ENCODE measurements at places on chromosomes 4 and X.

GRCh38 chr4:136112116-136112515 lies 1420.2 kb downstream of the PCDH18 start:
- no peak for DNase-seq

- no peak for DNase-seq
Observed at GRCh38 chr4:71697031-71697430, 86.8 kb downstream of the GC start.

- DNase-seq = no peak
Observed at GRCh38 chr4:2116687-2117400, 57.7 kb downstream of the NAT8L start.

- no peak for DNase-seq
Observed at GRCh38 chr4:183571350-183571941, 66.6 kb downstream of the ING2 start.

DNA sequence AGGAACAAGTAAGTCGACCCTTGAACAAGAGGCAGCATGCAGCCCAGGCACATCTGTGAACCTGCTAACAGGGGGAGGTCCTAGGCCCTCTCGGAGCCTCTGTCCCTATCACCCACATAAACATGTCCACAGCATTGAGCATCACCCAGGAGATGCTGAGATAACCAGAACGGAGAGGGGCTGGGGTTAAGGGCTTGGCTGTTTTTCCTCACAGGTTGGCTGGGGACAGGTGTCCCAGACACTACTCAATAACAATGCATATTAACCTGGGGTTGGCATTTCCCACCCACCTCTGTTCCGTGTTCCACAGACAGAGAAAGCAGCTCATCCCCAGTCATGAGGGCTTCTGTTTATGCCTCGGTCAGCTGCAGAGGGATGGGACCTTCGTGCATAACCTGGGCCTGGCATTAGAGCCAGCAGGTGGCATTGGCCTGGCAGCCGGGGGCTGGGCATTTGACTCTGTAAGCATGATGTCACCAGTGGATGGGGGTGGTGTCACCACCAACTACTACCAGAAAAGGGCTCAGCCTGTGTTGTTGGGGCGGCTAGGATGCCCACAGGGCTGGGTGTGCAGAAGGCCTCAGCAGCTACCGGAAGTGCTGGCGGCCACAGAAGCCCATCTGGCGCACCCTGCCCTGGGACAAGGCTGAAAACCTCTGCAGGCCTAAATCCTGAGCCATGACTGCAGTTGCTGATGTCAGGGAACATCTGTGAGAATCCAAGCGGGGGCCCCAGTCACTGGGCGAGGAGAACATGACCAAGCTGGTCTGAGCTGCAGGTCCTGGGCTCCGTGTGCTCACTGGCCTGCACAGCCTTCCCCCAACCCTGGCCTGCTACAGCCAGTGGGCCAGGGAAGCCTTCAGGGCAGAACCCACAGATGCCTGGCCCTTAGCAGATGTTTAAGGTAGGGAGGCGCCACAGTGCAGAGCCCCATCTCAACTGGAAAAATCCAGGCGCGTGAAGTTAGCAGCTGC lies 351.4 kb downstream of the NR3C2 start:
- no peak for DNase-seq

DNA sequence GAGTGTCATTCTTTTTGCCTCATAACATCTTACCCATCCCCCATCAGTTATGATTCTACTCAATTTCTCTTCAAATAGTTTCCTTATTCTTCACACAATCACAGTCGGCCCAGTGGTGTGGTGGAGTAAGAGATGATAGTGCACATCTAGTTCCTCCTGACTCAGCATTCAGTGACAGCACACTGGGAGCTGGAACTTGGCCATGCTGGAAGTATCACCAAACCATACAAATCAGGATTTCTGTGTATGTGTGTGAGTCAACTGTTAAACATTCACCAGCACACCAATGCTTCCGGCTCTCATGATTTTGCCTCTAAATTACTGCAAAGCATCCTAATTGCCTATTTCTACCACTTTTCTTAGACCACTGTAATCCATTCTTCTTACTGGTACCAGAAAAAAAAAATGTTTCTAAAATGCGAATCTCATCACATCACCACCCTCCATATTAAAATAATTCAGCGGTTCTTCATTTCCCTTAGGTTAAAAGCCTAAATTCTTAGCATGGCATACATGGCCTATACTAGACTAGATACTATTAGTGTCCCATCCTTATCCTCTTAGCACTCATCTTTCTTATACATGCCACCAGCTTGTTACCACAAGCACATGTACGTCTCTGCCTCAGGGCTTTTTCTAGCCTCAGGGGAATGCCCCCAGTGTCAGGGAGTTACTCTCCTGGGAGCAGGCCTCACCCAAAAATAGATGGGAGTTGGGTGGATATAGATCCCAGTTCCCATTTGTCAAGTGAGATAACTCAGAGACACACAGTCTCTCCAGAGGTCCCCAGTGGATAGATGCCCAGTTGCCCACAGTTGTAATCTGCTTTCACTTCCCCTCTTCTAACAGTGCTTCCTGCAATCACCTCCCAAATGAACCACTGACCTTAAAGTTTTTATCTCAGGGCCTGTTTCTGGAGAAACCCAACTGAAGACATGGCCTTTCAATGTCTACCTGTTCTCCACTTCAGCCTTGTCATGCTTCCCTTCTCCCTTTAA lies 49.2 kb upstream of the DDX53 start:
- DNase-seq = no peak

- no peak for DNase-seq
Observed at GRCh38 chrX:49172280-49172780, 632 bp downstream of the PLP2 start.

DNA sequence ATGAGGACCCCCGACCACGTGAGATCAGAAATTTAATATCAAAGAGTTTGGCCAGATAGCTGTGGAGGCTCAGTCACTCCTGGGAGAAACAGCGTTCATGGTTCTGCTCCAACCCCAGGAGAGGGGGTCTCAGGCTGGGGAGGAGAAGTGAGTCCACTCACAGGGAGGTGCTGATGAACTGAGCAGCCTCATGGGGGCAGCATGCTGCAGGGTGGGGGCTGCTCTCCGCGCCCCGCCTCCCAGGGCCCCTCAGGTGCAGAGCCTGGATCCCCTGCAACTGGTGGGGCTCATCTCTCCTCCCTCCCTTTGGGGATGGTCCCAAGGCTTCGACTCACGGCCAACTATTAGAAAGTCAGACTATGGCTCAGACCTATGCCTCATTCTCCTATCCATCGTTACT lies 26.6 kb upstream of the C4orf50 start:
- no peak for DNase-seq

- no peak for DNase-seq
Observed at GRCh38 chr4:6191448-6192130, 8.8 kb downstream of the JAKMIP1 start.

- DNase-seq = peak; percentile 1
Observed at GRCh38 chr4:8307121-8307520, 37.6 kb downstream of the HTRA3 start.

GRCh38 chr4:22607382-22607781 lies 85.4 kb upstream of the GBA3 start:
- peak; percentile 28 for DNase-seq

GRCh38 chrX:63363788-63364187 lies 12.7 kb upstream of the SPIN4 start:
- no peak for DNase-seq

GRCh38 chrX:21493226-21493830 lies 119.1 kb downstream of the CNKSR2 start:
- DNase-seq = no peak

- DNase-seq = no peak
Observed at GRCh38 chrX:15170927-15171326, 99.0 kb downstream of the ASB9 start.

DNA sequence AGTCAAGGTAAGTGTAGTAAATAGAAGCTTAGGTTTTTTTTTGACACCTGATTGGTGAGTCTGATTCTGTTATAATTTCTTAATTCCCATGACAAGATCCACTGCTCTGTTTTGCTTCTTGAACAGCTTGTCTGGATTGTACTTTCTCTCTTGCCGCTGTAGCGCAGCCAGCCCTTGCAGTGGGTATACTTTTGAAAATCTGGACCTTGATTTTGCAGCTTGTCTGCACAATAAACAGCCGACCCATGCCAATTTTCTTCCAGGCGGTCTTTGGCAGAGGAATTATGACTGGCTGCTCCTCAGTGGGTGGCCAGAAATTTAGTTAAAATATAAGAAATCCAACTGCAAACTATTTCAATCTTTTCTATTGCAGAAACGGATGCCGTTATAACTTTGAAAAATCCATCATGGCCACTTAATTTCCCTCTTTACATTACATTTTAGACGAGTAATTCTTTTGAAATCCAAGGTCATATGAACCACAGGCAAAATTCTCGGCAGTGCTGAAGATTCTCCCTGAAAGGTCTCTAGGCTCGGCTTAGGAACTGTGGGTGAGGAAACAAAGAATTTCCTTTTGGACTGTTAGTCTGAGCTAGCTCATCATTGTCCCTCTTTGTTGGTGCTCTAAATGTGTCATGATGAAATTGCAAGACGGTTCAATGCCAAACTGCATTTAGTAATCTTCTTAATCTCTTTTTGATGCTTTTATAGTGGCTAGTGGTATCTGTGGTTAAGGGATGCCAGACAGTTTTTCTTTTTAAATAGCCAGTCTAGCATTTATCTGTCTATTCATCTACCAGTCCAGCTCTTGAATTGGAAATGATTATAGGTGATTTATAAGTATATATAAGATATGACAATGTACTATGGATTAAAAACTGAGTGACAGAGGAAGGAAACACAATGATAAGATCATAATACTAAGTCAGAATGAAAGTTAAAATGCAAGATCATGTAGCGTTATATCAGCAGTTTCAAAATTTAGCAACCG lies 31.5 kb upstream of the PTTG2 start:
- no peak for DNase-seq

- no peak for DNase-seq
Observed at GRCh38 chr4:155900381-155900780, 3.1 kb upstream of the TDO2 start.

DNA sequence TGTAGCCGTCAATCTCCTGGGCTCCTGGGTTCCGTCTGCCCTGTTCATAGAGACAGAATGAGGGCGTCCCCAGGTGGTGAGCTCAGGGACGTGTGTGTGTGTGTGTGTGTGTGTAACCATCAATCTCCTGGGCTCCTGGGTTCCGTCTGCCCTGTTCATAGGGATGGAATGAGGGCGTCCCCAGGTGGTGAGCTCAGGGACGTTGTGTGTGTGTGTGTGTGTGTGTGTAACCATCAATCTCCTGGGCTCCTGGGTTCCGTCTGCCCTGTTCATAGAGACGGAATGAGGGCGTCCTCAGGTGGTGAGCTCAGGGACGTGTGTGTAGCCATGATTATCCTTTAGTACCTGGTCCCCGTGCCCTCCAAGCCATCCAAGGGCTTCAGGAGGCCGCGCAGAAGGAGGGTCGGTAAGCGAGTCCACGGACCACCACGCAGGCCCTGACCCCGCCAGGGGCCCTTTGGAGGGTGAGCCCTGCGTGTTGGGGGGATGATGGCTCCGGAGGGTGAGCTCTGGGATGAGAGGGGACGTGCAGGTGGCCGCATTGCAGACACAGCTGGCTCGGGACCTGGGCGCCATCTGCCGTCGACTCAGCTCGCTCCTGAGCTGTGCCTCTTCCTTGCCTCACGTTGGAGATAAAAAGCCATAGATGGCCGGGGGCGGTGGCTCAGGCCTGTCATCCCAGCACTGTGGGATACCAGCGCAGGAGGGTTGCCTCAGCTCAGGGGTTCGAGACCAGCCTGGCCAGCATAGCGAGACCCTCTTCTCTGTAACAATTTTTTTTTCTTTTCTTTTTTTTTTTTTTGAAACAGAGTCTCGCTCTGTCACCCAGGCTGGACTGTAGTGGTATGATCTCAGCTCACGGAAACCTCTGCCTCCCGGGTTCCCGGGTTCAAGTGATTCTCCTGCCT lies 5.4 kb upstream of the GTPBP6 start:
- DNase-seq = peak; percentile 53

GRCh38 chrX:19332983-19333382 lies 10.7 kb upstream of the PDHA1 start:
- no peak for DNase-seq

- DNase-seq = peak; percentile 16
Observed at GRCh38 chr4:105978684-105979296, 83.5 kb downstream of the NPNT start.

DNA sequence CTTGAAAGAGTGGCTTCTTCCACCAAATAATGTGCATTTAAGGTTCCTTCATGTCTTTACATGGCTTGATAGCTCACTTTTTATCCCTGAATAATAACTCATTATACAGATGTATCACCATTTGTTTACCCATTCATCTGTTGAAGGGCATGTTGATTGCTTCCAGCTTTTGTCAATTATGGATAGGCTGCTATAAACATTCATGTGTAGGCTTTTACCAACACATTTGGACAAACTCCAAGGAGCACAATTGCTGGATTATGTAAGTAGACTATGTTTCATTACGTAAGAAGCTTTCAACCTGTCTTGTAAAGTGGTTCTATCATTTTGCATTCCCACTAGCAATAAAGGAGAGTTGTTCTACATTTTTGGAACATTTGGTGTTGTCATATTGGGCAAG lies 2637.0 kb downstream of the PCDH7 start:
- no peak for DNase-seq

- no peak for DNase-seq
Observed at GRCh38 chr4:97016186-97016907, 1126.9 kb downstream of the STPG2 start.

- no peak for DNase-seq
Observed at GRCh38 chr4:119623025-119623424, 5.6 kb downstream of the PDE5A start.

DNA sequence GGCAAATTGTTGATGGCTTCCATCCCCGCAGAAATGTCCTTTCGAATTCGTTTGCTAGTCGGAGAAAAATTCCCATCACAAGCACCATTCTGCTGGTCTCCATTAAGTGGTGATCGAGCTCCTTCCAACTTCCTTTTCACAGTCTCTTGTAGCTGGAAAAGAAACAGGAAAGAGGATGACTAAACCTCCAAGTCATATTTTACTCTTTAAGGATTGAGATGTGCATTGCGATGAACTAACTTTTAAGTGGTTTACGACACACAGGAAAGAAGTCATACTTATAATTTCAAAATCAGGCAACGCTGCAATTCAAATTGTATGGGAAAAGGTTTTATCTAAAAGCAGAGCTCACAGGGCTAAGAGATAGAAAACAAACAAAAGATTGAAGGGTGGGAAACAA lies 225.2 kb downstream of the MGST2 start:
- no peak for DNase-seq

- DNase-seq = no peak
Observed at GRCh38 chrX:9955506-9955905, 11.7 kb upstream of the CLDN34 start.

DNA sequence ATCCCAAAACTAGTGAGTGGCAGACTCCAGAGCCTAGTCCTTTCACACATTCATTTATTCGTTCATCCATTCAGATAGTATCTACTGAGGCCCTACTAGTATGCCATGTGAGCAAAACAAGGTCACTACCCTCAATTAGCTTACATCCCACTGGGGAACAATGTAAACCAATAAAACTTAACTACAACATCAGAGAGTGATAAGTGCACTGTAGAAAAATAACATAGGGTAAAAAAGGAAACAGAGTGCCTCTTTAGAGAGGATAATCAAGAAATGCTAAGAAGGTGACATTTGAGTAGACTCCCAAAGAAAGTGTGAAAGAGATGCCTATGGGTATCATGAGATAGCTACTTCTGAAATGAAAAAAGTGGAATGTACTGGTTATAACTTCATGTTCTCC lies 18.5 kb downstream of the PAPSS1 start:
- no peak for DNase-seq

GRCh38 chr4:123507376-123507775 lies 110.8 kb downstream of the SPRY1 start:
- no peak for DNase-seq

GRCh38 chr4:81421346-81422218 lies 50.1 kb downstream of the RASGEF1B start:
- DNase-seq = no peak

- DNase-seq = no peak
Observed at GRCh38 chr4:155745984-155746383, 12.8 kb upstream of the GUCY1B1 start.

- DNase-seq = no peak
Observed at GRCh38 chr4:94504545-94504944, 52.8 kb downstream of the PDLIM5 start.

All from nephron progenitor cell (in vitro differentiated cells).